C1 segment of cervical spinal cord (tissue), 14 donors: ENCODE measurements at places on chromosomes 7 and 10.

DNA sequence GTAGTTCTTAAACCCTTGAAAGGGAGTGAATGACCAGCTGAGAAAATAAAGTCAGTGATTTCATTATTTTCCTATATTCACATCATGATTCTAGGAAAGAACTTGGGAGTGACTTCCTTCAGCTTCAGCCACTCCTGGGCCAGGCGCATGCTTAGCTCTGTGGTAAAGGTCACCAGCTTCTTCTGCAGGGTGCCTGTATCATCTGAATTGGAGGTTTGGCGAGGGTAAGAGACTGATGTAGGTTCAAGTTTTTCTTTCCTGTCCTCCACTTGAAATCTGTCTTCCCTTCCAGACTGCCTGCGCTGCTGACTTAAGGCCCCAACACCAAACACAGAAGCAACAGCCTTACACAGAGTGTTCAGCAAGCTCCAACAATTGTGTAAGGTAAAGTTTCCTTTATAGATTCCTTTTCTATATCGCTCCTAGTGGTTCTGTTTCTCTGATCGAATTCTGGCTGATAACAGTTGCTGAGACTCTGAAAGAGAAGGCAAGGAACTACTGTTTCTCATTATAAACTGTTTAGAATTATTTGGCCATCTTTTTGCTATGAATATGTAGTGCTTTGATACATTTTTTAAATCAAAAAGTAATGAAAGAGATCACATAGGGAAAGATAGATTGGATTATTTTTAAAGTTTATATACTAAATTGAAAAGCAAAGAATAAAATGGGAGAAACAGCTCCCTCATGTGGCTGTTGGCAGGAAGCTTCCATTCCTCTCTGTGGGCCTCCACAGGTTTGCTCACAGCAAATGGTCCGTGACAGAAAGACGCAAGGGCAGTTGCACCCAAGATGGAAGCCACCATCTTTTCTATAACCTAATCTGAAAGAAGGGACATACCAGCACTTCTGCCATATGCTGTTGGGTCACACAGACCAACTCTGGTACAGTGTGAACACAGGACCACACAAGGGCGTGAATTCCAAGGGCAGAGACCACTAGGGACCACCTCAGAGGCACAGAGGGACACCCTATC lies 14.0 kb downstream of the GATAD1 start:
- DNase-seq, result no peak

GRCh38 chr7:35695473-35695850 lies 527 bp upstream of the HERPUD2 start:
- DNase-seq, result no peak

- DNase-seq, result no peak
Measured at GRCh38 chr10:3350205-3350604, 177.6 kb upstream of the PITRM1 start.

GRCh38 chr10:131774681-131775085 lies 126.1 kb upstream of the PPP2R2D start:
- no peak for DNase-seq

DNA sequence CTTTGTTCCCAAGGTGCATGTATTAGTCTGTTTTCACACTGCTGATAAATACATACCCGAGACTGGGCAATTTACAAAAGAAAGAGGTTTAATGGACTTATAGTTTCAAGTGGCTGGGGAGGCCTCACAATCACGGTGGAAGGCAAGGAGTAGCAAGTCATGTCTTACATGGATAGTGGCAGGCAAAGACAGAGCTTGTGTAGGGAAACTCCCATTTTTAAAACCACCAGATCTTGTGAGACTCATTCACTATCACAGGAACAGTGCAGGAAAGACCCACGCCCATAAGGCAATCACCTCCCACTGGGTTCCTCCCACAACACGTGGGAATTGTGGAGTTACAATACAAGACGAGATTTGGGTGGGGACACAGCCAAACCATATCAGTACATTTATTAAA lies 92.9 kb downstream of the PPP1R3C start:
- DNase-seq, result no peak

- DNase-seq, result no peak
Measured at GRCh38 chr7:28195910-28196620, 15.5 kb upstream of the JAZF1 start.

GRCh38 chr10:102580230-102580629 lies 64.0 kb upstream of the TRIM8 start:
- DNase-seq, result no peak

- no peak for DNase-seq
Measured at GRCh38 chr10:30114881-30115625, 55.7 kb upstream of the JCAD start.

GRCh38 chr7:5063698-5064097 lies 18.0 kb downstream of the RBAK start:
- no peak for DNase-seq
